ENCODE measurements at places on chromosomes 12 and 14.

GRCh38 chr14:78286210-78286609 is 116.0 kb downstream of the NRXN3 start:
- no peak for DNase-seq

- no peak for DNase-seq
Measured at GRCh38 chr12:113261847-113262470, 40.7 kb downstream of the TPCN1 start.

DNA sequence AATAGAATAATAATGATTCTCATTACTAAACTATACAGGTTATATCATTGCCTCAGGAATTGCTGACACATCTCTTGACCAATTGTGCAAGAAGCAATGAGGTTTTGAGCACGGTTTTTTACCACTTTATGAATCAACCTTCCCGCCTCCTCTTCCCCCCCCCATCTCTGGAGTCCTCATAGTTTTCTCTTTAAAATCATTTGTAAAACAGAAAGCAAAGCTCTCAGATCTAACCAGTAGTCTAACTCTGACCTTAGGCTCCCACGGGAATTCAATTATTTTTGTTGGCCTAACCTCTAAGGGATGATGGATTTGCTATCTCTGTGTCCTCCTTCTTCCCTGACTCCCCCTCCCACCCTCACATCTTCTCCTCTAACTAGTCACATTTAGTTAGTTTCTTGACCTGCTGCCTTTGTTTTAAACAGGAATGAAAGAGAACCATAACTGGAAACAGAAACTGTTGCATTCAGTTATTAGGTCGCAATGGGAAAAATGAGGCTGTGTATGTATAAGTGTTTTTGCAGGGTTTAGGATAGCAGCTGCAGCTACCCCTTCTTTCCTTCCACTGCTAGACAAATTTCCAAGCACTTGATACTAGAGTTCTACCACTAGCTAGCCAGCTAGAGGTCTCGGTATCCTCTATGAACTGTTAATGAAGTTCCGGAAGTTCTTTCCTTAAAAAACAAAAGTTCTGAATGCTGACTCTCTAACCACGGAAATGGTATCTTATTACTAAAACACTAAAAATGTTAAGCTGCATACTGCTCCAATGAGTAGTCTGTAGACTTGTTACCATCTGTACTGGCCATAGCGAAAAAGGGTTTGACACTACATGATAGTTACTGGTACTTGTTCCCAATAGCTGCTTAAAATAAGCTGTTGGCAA is 65.4 kb downstream of the TAOK3 start:
- peak; percentile 47 for DNase-seq

DNA sequence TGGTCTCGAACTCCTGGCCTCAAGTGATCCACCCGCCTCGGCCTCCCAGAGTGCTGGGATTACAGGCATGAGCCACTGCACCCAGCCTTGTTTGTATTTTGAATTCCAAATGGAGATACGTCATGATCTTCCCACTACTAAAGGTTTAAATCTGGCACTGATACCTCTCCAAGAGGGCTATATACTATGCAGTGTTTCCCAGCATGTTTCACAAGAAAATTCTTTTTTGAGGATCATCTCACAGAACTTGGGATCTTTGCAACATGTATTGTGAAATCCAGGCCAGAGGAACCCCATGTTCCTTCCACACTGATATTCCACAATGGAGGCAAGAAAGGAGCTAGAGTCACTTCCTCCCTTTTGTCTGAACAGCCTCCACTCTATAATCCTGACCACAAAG is 112.7 kb downstream of the NT5DC3 start:
- no peak for DNase-seq

DNA sequence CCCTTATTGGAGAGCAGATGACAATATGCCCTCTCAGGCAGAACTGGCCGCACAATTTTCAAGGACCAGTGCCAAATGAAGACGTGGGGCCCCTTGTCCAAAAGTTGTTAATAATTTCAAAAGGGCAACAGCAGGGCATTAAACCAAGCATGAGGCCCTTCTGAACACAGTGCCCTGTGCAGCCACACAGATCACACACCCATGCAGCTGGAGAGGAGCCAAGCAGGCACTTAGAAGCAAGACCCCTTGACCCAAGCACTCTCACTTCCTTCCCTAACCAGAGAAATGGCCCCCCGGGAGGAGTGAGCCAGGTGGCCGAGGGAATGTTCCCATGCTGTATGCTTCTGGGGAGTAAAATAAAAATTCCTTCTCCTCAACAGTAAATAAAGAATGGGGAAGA is 114.0 kb upstream of the TMPO start:
- DNase-seq: no peak

GRCh38 chr12:111304642-111305071 is 64.2 kb downstream of the PHETA1 start:
- DNase-seq: no peak

- DNase-seq: no peak
Measured at GRCh38 chr14:102192840-102193502, 53.3 kb downstream of the WDR20 start.

- no peak for DNase-seq
Measured at GRCh38 chr12:122021193-122021821, 377 bp upstream of the BCL7A start.

GRCh38 chr14:76257842-76258397 is 106.2 kb downstream of the GPATCH2L start:
- DNase-seq: no peak

GRCh38 chr12:3045989-3046388 is 31.2 kb upstream of the TSPAN9 start:
- DNase-seq: no peak

- no peak for DNase-seq
Measured at GRCh38 chr14:99380991-99381687, 99.5 kb downstream of the SETD3 start.

DNA sequence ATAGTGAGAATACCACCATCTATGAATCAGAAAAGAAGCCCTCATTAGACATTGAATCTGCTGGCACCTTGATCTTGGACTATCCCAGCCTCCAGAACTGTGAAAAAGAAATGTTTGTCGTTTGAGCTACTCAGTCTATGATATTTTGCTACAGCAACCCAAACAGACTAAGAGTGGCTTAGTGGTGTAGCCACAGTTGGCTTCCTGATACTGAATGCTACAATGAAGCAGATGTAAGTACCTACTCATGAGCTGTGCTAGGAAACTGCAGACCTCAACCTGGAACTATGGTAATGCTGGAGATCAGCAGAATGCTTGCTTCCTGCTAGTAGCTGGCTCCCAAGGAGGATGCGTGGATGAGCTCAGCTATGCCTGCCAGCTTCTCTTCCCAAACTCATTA is 268.6 kb upstream of the CRY1 start:
- DNase-seq: no peak

DNA sequence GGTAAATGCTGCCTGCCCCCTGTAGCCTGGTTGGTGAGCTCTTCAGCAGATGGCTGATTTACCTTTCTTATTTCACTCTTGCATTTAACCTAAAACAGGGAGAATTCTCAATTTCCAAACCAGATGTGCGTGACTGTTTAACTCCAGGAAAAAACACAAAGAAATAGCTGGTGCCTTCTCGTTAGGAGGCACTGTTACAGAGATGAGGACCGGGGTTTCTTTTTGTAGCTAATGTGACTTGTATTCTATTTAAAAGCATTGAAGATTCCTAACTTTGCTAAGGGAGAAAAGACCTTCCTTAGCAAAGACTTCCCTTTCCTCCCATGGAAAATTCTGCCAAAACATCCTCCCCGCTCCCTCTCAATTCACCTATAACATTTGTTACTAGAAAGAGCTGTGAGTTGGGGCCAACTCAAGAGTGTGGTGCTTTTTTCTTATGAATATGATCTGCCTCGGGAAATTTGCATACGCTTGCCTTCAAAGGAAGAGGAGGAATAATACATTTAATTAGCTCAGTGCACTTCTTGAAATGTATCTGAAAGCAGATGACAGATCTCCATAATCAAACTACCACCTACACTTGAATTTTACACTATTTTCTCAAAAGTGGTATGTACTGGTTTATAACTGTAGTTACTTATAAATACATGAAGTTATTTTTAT is 102.0 kb upstream of the ARID2 start:
- no peak for DNase-seq

DNA sequence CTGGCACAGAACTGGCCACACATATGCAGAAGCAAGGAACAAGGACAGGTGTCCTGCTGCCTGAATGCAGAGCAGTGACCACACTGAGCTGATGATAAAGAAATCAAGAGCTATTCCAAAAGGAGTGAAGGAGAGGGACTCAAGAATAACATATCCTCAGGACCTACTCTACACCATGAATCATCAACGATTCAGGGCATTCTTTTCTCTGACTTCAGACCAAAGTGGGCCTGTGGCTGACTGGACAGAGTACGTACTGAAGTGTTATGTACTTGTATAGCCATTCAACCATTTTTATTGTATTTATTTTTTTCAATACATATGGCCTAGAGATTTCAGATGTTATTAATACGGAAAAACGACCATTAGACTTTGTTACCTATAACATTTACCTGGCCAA is 177.5 kb upstream of the TMTC1 start:
- no peak for DNase-seq

DNA sequence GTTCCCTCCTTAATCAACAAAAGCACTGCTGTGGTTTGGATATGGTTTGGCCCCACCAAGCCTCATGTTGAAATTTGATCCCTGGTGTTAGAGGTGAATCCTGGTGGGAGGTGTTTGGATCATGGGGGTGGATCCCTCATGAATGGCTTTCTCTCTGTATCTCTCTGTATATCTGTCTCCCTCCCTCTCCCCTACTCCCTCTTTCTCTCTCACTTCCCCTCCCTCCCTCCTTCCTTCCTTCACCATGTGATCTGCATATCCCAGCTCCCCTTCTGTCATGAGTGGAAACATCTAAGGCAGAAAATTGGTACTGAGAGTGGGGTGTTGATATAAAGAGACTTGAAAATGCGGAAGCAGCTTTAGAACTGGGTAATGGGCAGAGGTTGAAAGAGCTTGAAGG is 5.2 kb downstream of the GSKIP start:
- no peak for DNase-seq

DNA sequence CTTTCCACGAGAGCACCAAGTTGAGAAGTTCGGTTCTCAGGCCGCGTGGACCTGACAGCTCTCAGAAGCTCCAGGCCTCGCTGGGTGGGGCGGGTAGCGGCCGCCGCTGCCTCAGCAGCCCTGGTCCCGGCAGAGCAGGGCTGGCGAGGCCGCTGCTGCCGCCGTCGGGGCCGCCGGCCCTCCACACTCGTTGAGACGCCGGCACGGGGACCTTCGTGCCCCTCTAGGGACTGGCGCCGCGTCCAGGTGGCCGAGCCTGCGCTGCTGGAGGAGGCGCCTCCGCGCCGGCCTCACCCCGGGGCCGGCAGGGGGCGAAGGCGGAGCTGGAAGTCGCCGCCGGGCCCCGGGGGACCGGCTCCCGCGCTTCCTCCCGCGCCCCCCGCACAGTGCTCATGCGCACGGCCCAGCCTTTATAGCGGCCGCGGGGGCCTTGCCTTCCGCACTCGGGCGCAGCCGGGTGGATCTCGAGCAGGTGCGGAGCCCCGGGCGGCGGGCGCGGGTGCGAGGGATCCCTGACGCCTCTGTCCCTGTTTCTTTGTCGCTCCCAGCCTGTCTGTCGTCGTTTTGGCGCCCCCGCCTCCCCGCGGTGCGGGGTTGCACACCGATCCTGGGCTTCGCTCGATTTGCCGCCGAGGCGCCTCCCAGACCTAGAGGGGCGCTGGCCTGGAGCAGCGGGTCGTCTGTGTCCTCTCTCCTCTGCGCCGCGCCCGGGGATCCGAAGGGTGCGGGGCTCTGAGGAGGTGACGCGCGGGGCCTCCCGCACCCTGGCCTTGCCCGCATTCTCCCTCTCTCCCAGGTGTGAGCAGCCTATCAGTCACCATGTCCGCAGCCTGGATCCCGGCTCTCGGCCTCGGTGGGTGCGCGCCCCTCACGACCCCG is at the start of gene COCH:
Gene COCH, plus strand, starts transcription at position 440 of the 879 bp plus-strand sequence. Its CDS starts 380 bp downstream, at position 820.
- peak; percentile 80 for DNase-seq

GRCh38 chr12:95130096-95130495 is 56.7 kb upstream of the NR2C1 start:
- no peak for DNase-seq

GRCh38 chr12:57735952-57736740 is 2.4 kb downstream of the AGAP2 start:
- peak; percentile 56 for DNase-seq

- no peak for DNase-seq
Measured at GRCh38 chr12:131364903-131365820, 345.7 kb upstream of the SFSWAP start.

DNA sequence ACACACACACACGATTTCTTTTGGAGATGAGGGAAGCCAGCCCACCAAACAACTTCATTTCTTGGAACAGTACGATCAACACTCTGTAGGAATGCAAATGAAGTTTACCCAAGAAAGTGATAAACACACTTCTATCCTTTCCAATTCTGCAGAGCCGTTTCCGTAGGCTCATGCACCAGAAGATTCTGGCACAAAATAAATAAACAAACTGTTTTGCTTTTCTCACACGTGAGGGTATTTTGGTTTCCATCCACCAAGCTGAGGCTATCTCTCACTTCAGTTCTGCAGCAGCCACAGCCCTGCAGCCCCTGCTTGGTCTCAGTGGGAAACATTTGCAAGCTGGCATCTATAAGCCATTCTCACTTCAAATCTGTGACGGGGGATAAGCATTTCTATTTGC is 15.3 kb upstream of the TSPAN11 start:
- DNase-seq: no peak

- no peak for DNase-seq
Measured at GRCh38 chr14:26323869-26324268, 274.0 kb downstream of the NOVA1 start.

DNA sequence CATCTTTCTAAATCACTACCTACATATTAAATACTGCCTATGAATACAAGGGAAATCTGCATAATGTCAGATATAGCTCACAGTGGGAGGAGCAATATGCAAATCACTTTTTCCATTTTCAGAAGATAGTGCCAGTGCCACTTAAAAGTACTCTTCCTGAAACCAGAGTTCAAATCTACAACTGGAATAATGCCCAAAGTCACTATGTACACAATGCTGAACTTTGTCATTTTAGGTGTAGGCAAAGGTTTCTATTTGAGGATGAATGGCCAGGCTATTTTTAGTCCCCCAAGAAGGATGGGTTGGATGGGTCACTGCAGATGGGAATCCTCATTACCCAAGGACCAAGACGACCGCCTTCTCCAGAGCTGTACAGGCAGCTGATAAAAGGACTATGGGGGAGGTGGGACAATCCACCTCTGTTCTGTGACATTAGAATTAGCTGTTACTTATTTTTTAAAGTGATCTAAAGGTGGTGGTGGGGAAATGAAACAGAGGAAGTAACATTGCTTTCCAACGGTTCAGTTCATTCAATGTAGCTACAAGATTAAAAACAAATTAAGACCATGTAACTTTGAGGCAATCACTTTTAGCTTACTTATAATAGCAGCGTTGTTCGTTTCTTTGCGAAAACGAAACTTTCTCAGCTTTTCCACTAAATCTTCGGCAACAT is 5.6 kb downstream of the GMFB start:
- DNase-seq: no peak

GRCh38 chr12:89234324-89235114 is 117.8 kb downstream of the DUSP6 start:
- no peak for DNase-seq
